ENCODE measurements at places on chromosomes 4 and X.

DNA sequence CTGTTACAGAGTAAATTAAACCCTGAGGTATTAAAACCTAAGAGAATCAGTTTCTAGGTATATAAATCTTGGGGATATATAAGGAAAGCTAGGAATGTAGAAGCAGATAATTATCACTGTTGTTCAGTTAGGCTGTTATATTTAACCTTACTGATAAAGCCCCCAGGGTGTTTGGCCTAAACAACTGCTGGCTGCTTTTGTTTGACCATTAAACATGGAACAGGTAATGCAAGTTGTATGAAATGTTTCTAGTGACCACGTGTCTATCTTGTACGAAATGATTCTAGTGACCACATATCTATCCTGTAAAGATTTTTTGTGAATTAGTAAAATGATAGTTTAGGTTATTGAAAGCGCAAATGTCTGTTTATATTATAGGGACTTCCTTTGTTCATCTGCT, 52.6 kb downstream of the SGMS2 start:
- no peak for DNase-seq

GRCh38 chr4:122689972-122690371, 42.5 kb upstream of the BBS12 start:
- DNase-seq, result peak; percentile 12

DNA sequence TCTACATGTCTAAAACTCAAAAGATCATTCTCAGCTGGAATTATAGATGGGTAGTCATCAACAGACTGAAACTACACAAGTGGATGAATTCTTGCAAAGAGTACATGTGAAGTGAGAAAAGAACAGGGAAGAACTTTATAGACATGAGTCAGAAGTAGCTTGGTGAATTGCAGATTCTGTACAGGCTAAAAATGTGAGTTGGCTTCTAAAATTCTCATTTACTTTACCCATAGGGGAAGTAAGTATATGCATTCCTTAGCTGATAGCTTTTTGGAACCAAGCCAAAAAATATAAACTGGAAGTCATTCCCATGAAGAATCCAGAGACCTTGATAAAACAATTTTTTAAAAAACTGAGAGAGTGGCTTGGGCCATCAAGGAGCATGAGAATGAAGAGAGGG, 584.2 kb upstream of the FTHL17 start:
- DNase-seq, result no peak

DNA sequence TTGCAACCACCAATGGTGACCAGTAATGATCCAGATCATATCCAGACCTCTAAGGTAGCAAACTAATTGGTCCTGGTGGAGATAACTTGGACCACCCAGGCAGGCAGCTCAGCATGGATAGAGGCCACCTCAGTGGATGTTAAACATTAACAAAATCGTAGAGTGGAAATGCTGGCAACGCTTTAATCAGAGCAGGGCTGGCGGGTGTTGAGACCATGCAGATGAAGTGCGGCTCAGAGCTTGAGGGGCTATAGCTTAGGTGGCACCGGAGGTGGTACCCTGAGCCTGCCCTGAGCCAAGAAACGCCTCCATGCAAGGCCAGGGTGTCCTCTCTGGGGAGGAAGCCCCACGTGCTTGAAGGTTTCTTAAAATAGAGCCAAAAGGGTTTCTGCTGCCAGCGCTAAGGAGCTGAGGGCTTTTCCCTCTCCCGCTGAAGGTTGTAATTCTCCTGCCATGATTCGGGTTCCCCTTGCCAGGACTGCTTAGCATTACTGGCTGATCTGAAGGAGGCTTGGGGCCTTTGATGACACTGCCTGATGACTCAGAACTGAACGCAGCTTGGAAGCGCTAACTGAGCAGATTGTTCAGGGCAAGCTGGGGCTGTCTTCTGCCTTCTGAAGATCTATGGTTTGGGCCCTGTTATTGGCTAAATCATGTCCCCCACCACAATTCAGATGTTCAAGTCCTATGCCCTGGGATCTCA, 177.8 kb upstream of the ATP6AP2 start:
- no peak for DNase-seq

DNA sequence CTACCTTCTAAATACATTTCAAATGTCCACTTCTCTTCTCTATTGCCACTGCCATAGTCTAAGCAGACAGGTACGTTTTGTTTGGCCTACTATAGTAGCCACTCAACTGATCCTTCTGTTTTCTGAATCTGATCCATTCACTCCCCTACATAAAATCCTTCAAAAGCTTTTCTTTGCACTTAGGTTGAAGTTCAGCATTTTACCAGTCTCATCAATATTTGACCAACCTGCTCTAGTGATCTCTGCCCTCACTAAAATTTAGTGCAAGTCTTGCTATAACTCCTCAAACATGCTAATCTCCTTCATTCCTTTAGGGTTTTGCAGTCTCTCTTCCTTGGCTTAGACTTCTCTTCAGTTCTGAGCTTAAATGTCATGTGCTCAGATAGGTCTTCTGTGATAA, 33.4 kb downstream of the EGF start:
- no peak for DNase-seq
